ENCODE measurements at places on chromosomes 2 and 18.

DNA sequence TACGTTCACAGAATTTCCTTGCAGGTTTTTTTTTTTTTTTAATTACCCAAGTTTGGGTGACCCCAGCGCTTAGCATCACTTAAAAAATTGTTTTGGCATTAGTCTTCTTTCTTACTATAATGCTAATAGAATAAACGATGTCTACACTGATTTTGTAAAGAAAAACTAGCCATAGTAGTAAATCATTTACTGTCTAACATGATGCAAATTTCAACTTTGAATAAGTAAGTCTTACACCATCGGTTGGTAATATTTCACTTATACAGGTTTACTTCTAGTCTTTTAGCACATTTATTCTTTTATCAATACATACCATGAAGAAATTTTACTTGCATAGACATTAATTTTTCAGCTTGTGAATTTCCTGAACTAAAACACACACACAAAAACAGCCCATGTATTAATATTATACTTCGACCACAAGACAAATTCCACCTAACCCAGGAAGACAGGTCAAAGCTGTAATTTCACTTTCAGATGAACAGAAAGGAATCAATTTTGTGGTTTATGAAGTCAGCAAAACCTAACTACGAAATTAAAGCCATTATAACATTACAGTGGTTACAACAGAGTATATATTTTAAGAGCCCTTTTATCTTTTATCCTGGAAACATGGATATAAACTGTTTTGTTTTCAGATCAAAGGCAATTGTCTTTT is 1.9 kb downstream of the YES1 start:
- no peak for DNase-seq

DNA sequence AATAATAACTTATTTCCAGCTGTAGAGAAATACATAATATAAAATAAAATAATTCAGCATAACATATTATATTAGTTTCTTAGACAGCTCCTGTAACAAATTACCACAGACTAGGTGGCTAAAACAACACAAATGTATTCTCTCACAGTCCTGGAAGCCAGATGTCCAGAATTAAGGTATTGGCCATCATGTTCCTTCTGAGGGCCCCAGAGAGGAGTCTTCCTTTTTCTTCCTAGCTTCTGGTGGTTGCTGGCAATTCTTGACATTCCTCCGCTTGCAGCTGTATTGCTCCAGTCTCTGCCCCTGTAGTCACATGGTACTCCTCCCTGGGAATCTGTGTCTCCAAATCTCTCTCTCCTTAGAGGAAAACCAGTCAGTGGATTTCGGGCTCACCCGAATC is 146.8 kb downstream of the RBM43 start:
- no peak for DNase-seq

- no peak for DNase-seq
Measured at GRCh38 chr2:165601065-165601830, 131.8 kb downstream of the CSRNP3 start.

DNA sequence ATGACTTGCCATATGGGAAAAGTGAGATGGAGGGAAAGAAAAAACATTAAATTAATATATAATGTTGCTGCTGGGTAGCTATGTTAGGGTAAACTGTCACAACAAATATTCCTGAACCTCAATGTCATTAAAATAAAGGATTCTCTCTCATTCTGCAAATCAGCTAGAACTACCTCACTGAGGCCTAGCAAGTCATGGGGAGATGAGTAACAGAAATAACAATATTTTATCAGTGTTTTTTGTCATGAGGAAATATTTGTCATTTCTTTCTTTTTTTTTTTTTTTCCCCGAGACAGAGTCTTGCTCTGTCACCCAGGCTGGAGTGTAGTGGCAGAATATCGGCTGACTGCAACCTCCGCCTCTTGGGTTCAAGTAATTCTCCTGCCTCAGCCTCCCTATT is 1282.3 kb upstream of the NRXN1 start:
- no peak for DNase-seq

- DNase-seq, result no peak
Measured at GRCh38 chr2:203775684-203776083, 69.2 kb downstream of the CD28 start.

DNA sequence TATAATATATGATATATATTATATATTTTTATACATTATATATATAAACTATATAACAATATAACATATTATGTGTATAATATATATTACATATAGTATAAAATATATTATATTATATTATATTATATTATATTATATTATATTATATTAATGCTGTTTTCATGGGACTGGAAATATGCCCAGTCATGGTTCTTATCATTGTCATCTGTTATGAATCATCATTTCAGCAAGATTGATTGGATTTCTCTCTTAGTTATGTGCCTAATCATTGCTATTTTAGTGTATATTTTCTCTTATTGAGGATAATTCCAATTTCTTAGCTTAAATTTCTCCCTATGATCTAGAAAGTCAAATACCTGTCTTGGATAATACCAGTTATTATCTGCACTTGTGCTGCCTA is 617.8 kb downstream of the TRIB2 start:
- no peak for DNase-seq

GRCh38 chr2:119195001-119195400 is 28.6 kb upstream of the STEAP3 start:
- no peak for DNase-seq

- no peak for DNase-seq
Measured at GRCh38 chr2:230000118-230000841, 68.4 kb downstream of the SLC16A14 start.

DNA sequence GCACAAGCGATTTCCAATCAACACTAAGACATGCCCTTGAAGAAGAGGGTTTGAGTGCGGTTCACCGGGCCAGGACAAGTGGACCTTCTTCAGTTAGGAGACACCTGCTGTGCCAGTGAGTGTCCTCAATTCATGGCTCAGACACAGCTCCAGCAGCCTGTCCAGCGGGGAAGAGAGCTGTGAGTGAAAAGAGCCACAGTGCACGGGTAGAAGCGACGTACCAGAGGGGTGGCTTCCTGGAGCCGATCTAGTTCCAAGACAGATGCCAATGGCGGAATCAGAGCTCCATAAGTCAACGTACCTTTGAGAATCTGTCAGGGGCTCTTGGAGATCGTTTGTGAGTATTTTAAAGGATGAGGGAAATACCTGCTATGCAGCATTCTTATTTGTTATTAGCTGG is 119.9 kb upstream of the SALL3 start:
- no peak for DNase-seq

GRCh38 chr2:37143974-37144373 is 12.8 kb downstream of the EIF2AK2 start:
- DNase-seq, result no peak

DNA sequence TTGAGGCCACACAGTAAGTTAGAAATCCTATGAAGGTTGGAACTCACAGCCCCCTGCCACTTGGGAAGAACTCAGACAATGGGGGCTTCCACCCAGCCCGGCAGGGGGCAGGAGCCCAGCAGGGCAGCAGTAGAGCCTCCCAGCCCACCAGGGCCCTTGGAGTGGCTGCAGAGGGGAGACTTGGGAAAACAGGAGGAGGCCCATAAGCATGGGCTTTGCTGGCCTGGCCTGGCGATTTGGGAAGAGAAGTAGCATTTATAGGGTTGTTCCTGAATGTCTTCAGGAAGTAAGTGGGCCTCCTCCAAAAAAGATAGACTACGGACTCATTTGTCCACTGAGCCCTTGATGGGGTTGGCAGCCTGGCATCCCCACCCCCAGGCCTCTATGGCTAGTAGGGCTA is 17.4 kb upstream of the FOSL2 start:
- no peak for DNase-seq

GRCh38 chr2:68643011-68643873 is at the start of gene PROKR1:
Gene PROKR1 (plus strand): TSS chr2:68643579. CDS start chr2:68645822, 2,243 bp downstream.
- DNase-seq, result no peak

- no peak for DNase-seq
Measured at GRCh38 chr2:68483011-68483410, 15.6 kb downstream of the APLF start.

GRCh38 chr18:64055019-64055418 is 85.1 kb downstream of the SERPINB8 start:
- DNase-seq, result no peak

DNA sequence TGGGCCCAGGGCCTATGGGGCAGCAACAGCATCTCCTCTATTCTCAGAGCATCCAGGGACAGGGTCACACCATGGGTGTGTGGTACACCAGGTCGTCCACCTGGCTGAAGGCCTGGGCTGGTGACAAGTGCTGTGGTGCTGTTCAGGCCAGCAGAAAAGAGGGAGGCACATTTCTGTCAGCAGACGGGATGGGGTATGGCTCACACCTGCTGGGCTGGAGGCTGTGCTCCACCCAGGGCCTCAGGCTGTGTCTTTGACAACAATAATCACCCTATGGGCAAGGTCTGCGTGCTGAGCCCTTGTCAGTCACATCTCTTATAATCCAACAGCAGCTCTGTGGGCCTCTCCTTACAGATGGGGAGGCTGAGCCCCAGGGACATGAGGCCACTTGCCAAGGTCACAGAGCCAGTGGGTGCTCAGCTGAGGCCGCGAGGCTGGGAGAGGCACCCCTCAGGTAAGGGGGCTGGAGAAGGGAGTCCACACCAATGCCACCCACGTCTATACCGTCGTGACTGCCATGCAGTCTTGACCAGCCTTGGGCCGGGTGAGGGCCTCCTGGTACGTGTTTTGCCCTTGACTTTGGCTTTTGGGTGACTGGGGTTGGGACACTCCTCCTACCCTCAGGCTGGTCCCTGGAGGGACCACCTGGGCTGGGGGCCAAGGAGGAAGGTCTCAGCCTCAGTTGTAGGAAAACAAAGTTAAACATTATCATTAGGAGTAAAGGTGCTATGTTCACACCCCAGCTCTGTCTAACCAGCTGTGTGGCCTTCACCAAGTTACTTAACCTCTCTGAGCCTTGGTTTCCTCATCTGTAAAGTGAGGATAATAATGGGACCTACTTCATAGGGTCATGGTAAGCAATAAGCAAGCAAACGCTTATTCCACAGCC is 5.6 kb upstream of the HS6ST1 start:
- DNase-seq, result no peak

DNA sequence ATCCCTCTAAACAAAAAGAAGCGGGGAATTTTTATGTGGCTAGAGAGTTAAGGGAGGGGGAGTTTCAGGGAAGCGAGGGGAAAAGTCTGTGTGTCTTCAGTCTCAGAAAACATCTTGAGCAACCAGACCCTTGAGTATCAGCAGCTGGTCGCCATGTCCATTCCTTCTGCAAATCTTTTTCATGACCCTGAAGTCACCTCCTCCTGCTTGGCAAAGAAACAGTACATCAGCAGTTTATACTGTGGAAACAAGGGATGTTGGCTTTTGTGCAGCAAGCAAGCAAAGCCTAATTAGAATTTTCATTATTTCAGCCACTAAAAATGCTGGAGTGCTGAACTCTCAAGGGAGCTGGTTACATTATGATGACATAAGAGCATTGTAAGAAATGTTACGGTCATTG is 187.4 kb upstream of the SLC8A1 start:
- DNase-seq, result no peak

GRCh38 chr18:39235118-39235719 is 1669.6 kb upstream of the CELF4 start:
- no peak for DNase-seq
